ENCODE measurements at places on chromosomes 11 and 22. TPM values are rescaled to one million over a fixed set of nuclear protein-coding genes. Genes with fewer than 3 reads are reported as not detected.
A peak's percentile ranks its signal among the peaks of the same experiment; 100 is the strongest.

The ANGPTL5 gene
- total RNA-seq: 0.40 TPM

The TSPAN32 gene
- 7.6 TPM for total RNA-seq

The KDELR3 gene
- total RNA-seq: 4.4 TPM

DNA sequence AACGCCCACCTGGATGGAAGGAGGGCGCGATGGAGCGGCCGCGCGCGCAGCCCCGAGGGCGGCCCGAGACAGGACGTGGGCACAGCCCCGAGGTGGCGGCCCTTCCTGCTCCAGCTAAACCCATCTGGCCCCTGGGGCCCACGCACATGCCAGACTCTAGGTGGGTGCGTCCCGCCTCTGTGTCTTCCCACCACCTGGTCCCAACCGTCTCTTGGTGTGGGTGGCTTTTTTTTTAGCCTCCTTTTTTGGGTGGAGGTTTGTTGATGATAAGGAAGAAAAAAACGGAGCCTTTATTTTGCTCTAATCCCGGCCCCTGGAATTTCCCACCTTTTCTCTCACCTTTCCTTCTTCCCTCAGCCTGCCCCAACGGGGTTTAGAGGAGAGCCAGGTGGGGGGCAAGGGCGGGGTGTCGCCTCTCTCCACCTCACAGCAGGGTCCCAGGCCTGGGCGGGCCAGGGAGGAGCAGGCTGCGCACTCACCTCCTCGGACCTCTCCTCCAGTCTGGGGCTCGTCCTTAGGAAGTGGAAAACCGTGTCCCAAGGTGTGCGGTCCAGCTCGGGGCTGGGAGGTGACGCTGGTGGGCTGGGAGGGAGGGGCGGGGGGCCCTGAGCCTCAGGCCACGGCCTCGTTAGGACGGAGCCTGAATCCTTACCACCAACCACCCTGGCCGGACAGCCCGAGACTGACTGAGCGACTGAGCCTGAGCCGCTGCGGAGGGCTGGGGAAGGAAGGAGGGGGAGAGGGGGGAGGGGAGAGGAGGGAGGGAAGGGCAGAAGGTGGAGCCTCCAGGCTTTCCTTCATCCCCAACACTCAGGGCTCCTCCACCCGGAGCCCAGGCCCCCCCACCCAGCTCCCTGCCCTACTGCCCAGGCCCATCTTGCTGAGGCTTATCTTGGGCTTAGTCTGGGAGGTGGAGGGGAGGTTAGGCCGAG, at the start of gene SOX10:
TSS of gene SOX10 (minus strand) at position 696 of the 932 bp plus-strand sequence. CDS start 771 bp downstream, outside the sequence.
- no peaks in the 10 kb centered on the region for H3K36me3 ChIP-seq
- no peaks in the 10 kb centered on the region for H3K4me1 ChIP-seq
- no peak for DNase-seq
- peaks cover 15% of the 10 kb centered on the region for H3K27me3 ChIP-seq
- no peak within 1 kb of the TSS for H3K4me3 ChIP-seq

DNA sequence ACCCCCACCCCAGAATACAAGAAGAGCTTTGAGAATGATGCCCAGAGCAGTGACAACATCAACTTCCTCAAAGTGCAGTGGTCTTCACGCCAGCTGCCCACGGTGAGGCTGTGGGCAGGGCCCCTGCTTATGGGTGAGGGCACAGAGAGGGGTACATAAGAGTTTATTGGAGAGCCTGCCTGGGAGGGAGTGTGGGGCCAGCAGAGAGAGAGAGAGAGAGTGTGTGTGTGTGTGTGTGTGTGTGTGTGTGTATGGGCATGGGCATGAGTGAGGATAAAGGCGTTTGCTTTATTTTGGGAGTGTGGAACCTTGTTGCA, 9.5 kb downstream of the PHOX2A start:
- no peak for DNase-seq
- H3K36me3 ChIP-seq: peaks cover 55% of the 10 kb centered on the region
- peaks cover 15% of the 10 kb centered on the region for H3K4me1 ChIP-seq
- no peak overlapping the region for H3K27ac ChIP-seq
- H3K27me3 ChIP-seq: no peaks in the 10 kb centered on the region

DNA sequence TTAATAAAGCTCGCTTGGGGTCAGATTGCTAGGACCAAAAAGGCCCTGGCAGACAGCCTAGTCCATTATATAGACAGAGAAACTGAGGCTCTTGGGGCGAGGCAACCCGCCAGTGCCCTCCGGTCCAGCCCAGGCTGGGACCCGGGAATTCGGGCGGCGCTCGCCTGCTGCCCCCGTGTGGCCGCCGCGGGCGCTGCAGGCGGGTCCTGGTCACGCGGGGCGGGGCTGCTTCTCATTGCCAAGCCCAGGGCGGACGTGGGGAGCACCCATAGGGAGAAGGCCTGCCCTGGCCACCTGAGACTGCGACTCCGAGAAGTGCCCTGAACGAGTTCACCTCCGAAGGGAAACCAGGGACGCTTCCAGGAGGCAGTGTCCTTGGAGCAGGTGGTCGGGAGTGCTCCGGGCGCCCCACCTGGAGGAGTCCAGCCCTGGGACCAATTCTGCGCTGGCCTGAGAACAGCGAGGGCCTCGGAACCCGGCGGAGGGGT, 36.0 kb upstream of the CSNK1E start:
- H3K36me3 ChIP-seq: peaks cover 10% of the 10 kb centered on the region
- H3K4me3 ChIP-seq: no peak overlapping the region
- DNase-seq: peak; percentile 39

GRCh38 chr22:17998913-17999312, 25.4 kb downstream of the MICAL3 start:
- no peaks in the 10 kb centered on the region for H3K27me3 ChIP-seq
- H3K4me3 ChIP-seq: no peak overlapping the region
- H3K4me1 ChIP-seq: no peaks in the 10 kb centered on the region
- H3K36me3 ChIP-seq: no peaks in the 10 kb centered on the region

DNA sequence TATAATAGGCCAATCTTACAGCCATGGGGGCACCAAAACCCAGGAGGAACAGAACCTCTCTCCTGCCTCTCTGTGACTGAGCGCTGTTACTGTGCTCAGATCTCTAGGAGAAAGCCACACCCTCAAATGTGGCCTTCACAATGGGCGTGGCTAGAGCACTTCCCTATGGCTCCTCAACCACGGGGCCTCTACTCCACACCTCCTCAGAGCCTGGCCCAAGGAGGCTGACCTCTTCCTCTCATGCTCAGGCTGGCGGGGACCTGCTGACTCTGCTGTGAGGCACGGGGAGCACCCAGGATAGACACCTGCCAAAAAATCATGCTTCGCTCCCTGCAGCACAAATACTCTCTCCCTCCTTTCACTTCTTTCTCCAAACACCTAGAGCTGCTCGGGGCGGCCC, 41.0 kb downstream of the C11orf58 start:
- H3K27ac ChIP-seq: no peak overlapping the region
- H3K27me3 ChIP-seq: no peaks in the 10 kb centered on the region
- H3K4me1 ChIP-seq: peaks cover 6% of the 10 kb centered on the region
- H3K36me3 ChIP-seq: peaks cover 2% of the 10 kb centered on the region
- H3K4me3 ChIP-seq: no peak overlapping the region
- DNase-seq: no peak

DNA sequence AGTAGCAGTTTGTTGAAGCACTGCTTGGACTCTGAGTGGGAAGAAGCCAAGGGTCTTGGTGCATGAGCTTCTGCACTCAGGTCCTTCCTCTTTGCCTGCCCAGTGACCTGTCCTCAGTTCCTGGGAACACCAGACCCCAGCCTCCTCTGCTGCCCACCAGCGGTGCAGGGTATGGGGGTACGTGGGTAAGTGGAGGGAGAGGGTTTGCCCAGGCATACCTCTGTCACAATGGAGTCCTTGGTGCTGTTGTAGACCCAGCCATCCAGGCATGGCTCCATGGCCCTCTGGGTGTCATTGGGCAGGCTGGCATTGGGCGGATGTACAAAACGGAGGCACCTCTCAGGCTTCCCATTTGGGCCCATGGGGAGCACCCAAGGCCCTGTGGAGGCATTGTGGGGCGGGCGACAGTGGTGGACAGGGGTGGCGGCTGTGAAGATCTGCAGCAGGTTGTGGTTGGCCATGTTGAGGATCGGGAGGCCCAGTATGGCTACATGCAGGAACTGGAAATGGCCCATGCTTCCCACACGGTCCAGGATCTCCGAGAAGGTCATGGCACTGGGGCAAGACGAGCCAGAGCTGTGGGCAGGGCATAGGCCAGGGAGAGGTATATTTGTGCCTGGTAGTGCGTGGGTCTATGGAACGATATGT, 1.1 kb downstream of the SLC22A8 start:
- no peak for DNase-seq
- H3K27ac ChIP-seq: no peak overlapping the region
- no peaks in the 10 kb centered on the region for H3K27me3 ChIP-seq
- no peak overlapping the region for H3K4me3 ChIP-seq
- no peaks in the 10 kb centered on the region for H3K36me3 ChIP-seq
- H3K4me1 ChIP-seq: no peaks in the 10 kb centered on the region

- DNase-seq: no peak
- no peak overlapping the region for H3K27ac ChIP-seq
- no peaks in the 10 kb centered on the region for H3K27me3 ChIP-seq
Measured at GRCh38 chr11:129767827-129768226, 47.8 kb upstream of the TMEM45B start.

DNA sequence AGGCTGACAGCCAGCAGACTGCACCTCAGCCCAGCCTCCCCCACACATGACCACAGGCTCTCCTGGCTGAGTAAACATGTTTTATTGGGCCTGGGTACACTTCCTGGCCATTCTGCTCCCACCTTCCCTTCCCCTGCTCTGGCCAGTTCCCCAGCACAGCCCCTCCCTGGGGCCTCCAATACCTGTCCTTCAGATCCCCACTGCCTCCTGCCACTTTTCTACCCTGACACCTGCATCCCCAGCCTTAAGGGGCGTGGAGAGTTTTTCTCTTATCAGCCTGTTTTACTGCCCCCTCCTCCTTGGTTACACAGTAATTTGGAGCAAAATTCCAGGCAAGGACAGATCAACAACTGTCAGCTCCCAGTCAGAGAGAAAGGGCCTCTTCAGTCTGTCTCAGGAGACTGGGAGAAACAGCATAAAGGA, at the start of gene ISX:
TSS of gene ISX (plus strand) at position 363 of the 423 bp plus-strand sequence. CDS start 930 bp downstream, outside the sequence.
- H3K4me3 ChIP-seq: no peak within 1 kb of the TSS
- no peaks in the 10 kb centered on the region for H3K36me3 ChIP-seq
- no peaks in the 10 kb centered on the region for H3K4me1 ChIP-seq
- DNase-seq: peak; percentile 6
- H3K27me3 ChIP-seq: no peaks in the 10 kb centered on the region

DNA sequence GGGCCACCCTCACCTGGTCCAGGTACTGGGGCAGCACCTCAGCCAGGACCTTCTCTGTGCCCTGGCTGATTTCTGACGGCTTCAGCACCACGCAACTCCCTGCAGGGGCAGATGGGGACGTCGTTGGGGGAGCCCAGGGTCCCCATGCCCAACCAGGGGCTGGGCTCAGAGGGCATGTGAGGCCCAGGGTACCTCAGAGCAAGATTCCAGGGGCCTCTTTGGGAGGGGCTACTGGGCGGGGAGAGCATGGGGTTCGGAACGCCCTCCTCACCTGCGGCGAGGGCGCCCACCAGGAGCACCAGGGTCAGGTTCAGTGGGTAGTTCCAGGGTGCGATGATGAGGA, 8.1 kb downstream of the ALDH3B2 start:
- no peaks in the 10 kb centered on the region for H3K4me1 ChIP-seq
- H3K4me3 ChIP-seq: no peak overlapping the region
- H3K27ac ChIP-seq: no peak overlapping the region
- no peak for DNase-seq
- H3K36me3 ChIP-seq: no peaks in the 10 kb centered on the region

- no peak overlapping the region for H3K4me3 ChIP-seq
- no peak for DNase-seq
- no peaks in the 10 kb centered on the region for H3K4me1 ChIP-seq
- no peaks in the 10 kb centered on the region for H3K36me3 ChIP-seq
- H3K27ac ChIP-seq: no peak overlapping the region
Measured at GRCh38 chr11:87203907-87204602, 166.3 kb downstream of the TMEM135 start.

- H3K4me3 ChIP-seq: no peak overlapping the region
- H3K36me3 ChIP-seq: peaks cover 5% of the 10 kb centered on the region
- no peaks in the 10 kb centered on the region for H3K4me1 ChIP-seq
Measured at GRCh38 chr11:68037411-68038225, 1.2 kb upstream of the TCIRG1 start.

DNA sequence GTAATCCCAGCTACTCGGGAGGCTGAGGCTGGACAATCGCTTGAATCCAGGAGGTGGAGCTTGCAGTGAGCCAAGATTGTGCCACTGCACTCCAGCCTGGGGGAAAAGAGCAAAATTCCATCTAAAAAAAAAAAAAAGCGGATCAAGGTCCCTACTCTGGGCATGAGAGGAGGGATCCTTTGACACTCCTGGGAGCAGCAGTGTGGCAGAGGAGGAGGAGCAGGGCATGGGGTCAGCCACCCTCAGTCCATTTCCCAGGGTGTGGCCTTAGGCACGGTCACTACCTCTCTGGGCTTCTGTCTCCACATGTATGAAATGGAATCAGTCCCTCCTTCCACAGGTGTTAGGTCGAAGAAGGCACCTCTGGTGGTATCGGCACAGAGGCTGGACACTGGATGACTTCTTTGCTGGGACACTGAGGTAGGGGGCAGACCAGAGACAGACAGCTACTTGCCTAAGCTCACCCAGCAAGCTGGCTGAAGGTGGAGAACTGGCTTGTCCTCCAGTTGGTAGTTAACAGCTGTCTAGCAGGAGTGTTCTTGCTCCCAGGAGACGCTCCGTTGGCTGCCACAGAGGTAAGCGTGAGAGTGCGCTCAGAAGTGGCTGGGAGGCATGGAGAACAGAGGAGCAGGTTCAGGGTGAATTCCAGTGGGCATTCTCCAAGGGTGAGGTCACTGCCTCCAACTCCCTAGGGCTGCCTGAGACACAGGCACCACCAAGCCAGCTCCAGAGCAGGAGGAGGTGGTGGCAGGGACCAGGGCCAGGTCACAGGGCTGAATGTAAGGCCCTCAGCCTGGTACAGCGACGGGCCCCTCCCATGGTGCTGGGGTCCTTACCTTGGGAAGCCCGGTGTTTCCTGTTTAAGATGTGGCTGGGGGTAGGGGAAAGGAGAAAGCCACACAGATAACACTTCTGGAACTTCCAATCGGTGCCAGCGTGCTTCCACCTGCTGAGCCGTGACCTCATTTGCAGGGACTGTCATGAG, 19.5 kb downstream of the TXN2 start:
- no peaks in the 10 kb centered on the region for H3K27me3 ChIP-seq
- H3K4me1 ChIP-seq: peaks cover 16% of the 10 kb centered on the region
- peak; percentile 86 for DNase-seq
- H3K36me3 ChIP-seq: peaks cover 6% of the 10 kb centered on the region
- H3K27ac ChIP-seq: peak overlapping the region; percentile 76
- H3K4me3 ChIP-seq: no peak overlapping the region
